HFFc6 (cell line): ENCODE measurements at places on chromosomes 6 and 20. TPM values are rescaled to one million over a fixed set of nuclear protein-coding genes. Genes with fewer than 3 reads are reported as not detected.

The NCOA7 gene
- total RNA-seq: 29.0 to 31.3 TPM (median 29.3 TPM) in 3 replicates

DNA sequence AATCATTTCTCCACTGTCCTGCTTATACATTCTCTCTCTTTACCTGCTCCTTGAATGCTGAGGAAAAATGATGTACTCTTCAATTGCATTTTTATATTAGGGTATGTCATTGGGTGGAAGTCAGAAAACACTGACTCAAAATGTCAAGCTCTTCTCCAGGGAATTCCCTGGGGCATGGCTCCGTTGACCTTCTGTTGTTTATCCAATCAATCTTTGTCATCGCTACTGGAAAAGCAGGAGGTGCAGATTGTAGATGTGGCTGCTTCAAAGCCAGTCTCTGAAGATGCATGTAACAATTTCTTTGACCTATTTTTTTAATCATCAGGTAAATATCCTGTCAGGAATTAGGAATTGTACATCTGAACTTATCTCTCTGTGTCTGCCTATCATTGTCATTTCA is 63.9 kb upstream of the TENT5A start:
- no peak for DNase-seq

The OPRL1 gene
- 0.36 to 1.1 TPM (median 0.94 TPM) in 3 replicates for total RNA-seq

DNA sequence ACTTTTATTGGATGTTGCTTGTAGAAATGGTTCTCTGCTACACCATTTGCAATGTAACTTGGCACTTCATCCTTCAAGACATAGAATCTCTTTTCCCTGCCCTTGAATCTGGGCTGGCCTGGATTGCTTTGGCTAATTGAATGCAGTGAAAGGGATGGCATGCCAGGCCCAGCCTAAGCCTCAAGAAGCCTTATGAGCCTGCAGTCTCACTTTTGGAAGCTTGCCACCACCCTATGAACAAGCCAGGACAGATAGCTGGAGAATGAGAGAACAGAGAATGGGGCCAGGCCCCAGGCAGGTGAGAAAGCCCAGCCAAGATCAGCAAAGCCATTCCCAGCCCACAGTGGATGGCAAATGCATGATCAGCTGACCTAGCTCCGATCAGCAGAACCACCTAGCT is 350.7 kb upstream of the RNF24 start:
- peak; percentile 17 for DNase-seq

DNA sequence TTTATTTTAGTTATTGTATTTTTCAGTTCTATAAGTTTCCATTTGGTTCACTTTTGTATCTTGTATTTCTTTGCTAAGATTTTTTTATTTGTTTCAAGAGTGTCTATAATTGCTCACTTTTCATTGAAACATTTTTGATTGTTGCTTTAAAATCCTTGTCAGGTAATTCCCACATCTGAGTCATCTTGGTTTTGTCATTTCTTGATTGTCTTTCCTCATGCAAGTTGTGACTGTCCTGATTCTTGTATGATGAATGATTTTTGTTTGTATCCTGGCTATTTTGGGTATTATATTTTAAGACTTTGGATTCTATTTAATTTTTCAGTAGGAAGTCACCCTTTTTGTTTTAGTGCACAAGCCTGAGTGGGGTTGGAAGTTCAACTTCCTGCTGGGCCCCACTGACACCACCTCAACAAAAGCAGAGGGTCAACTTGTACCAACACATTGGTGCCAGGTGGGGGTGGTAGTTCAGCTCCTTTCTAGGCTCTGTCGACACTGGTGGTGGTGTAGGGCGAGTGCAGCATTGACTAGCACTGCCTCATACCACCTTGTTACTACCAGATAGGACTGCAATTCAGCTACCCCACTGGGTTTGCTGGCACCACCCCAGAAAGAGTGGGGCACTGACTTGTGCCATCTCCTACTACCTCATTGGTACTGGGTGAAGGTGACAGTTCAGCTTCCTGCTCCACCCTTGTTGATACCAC is 8.8 kb downstream of the RSPH3 start:
- no peak for DNase-seq

The SPTLC3 gene
- not detected in 3 replicates for total RNA-seq
